ENCODE measurements at places on chromosomes 6 and 20.
A peak's percentile ranks its signal among the peaks of the same experiment; 100 is the strongest.

DNA sequence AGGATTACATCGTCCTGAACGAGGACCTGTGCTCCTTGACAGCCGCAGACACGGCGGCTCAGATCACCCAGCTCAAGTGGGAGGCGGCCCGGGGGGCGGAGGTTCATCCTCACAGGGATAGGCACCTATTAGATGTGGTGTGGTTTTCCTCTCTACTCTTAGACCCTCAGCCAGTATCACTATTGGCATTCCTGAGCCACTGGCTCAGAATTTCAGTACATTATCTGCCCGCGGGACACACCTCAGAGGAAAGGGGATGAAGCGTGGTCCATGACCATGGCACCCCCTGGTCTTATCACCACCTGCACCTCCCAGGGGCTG lies 34.6 kb upstream of the HLA-G start:
- DNase-seq, result no peak

DNA sequence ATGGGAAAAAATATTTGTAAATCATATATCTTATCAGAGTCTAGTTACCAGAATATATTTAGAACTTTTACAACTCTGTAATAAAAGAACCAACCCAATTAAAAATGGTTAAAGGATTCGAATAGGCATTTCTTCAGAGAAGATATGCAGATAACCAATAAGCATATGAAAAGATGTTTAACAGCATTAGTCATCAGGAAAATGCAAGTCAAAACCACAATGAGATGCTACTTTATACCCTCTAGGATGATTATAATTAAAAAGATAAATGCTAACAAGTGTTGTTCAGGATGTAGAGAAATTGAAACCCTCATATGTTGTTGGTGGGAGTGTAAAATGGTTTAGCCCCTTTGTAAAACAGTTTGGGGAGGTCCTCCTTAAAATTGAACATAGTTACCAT lies 94.1 kb downstream of the LRRC1 start:
- DNase-seq, result no peak

DNA sequence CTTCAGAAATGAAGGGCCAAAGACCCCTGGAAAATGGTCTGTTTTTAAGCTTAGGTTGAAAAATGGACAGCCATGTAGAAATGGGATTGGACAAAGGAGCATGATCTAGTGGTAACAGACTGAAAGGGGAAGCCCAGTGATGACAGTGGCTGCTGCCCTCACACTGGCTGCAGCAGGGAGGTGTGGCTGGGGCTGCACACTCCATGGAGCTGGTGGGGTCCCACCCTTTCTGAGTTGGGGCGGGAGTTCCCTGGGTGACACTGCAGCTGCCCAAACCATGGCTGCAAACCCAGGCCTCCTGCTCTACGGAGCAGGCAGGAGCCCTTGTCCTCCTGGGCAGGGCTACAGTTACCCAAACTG lies 8.5 kb upstream of the PACSIN1 start:
- DNase-seq, result no peak

- DNase-seq, result no peak
Measured at GRCh38 chr6:136274062-136274461, 15.6 kb downstream of the BCLAF1 start.

GRCh38 chr6:110549277-110549676 lies 72.9 kb upstream of the SLC22A16 start:
- DNase-seq, result no peak

DNA sequence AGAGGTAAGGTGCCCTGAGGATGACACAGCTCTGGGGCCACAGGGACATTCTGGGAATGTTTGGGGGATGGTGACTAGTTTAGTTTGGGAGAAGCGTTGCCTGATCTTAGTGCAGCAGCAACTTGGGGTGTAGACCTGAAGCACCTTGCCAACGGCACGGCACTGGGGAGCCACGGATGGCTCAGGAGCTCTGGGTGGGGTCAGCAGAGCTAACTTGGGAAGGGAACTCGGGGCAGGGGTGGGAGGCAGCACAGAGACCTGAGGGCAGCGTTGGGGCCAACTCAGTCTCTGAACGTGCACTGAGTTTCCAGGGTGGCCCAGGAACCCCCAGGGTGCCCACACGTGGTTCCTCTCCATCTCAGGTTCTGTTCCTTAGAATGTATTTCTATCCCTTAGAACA lies 14.9 kb downstream of the THBS2 start:
- DNase-seq, result no peak

GRCh38 chr6:140806431-140806830 lies 1326.3 kb upstream of the GJE1 start:
- DNase-seq, result no peak

DNA sequence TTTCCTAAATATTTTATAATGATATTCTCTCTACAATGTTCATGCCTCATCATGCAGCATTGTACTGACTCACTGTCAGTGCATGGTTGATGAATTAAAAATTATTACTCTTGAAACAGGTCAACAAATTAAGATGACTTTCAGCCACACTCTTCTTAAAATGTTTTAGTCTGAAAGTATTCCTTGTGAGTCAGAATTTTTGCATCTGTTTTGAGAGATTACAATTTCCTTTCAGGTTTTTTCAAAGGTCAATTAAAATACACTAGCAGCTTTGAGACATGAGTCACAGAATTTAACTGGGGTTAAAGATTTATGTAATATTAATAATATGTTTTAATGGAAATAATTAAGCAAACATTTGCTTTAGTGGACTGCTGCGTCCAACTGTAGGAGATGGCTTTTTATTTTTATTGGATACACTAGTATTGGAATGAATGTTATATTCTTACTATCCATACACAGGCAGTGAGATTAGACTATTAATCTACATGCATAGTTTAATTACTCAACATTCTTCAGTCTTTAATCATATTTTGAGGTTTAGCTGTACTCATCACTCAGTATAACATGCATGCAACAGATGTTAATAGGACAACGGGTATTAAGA lies 9.7 kb downstream of the COL12A1 start:
- no peak for DNase-seq

DNA sequence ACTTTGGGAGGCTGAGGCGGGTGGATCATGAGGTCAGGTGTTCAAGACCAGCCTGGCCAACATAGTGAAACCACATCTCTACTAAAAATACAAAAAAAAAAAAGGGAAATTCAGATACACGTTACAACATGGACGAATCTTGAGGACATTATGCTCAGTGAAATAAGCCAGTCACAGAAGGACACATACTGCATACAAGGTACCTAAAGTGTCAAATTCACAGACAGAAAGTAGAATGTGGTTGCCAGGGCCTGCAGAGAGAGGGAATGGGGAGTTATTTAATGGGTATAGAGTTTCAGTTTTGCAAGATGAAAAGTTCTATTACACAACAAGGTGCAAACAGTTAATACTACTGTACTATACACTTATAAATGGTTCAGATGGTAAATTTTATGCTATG lies 75.1 kb downstream of the SNX5 start:
- DNase-seq, result no peak

GRCh38 chr6:111061508-111061907 lies 25.8 kb upstream of the SLC16A10 start:
- DNase-seq, result peak; percentile 6

DNA sequence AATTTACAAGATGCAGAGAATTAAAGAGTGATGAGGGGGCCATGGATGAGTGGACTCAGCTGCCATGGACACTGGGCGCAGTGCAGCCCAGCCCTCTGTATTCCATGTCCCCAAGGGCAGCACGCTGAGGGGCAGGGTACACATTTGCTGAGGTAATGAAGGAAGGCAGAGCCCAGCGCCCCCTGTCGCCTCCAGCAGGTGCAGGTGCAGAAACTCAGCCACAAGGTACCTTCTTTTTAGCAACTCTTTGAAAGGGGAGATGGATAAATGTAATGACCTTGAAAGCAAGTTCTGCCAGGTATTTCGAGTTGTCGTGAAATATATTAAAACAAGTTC lies 7.1 kb downstream of the CD93 start:
- no peak for DNase-seq

DNA sequence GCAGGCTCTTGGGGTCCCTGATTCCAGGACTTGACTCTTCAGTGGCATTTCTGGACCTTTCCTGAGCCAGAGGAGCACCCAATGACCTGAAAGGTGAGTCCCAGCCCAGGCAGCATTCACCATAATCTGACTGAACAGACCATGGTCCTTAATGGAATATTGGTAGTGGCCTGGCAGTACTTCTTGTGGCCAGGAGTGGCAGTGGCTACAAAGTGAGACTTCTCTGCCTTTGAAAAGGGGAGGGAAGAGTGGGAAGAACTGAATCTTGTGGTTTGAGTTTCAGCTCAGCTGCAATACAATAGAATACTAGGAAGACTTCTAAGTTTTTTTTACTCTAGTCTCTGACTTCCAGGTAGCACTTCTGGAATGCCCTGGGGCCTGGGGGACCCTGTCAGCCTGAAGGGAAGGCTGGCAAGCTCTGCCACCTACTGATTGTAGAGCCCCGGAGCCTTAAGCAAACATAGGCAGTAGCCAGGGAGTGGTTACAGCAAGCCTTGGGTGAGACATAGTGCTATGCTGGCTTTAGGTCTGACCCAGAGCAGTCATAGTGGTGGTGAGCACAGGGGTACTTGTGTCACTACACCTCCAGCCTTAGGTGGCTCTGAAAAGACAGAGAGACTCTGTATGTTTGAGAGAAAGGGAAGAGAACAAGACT lies 674.2 kb upstream of the MANEA start:
- no peak for DNase-seq

- DNase-seq, result no peak
Measured at GRCh38 chr20:37991908-37992307, 41.3 kb downstream of the TTI1 start.

GRCh38 chr6:15096894-15097837 lies 148.7 kb upstream of the JARID2 start:
- no peak for DNase-seq

- DNase-seq, result peak; percentile 96
Measured at GRCh38 chr20:31710423-31711108, 12.1 kb downstream of the BCL2L1 start.

DNA sequence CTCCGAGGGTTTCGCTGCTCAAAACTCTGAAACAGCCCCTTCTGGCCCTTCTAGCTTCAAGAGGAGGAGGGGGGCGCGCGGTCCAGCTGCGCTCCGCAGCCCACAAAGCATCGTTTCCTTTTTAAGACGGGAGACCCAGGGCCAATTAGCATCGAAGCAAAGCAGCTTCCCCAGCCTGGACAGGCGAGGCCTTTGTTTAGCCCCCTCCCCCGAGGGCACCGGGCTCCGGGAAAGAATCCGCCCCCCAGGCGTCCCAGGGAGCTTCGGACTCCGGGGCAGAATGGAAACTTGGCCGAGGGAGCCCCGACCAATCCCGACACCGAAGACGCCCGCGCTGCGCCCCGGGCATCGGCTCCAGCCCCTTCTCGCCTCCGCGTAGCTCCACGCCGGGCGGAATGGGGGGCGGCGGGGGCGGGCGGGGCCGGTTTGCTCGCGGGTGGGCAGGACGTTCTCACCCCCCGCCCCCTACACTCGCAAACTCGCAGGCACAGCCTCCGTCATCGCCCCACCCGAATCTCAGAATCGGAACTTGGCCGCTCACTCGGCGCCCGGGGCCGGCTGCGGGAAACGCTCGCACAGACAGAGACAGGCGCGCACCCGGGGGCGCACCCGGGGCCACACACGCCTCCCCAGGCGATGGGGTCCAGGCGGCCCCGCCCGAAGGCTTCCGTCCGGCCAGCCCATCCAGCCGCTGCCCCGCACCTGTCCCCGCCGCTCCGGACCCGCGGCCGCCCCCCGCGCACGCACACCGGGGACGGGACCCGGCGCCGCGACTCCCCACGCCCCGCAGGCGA lies 628 bp downstream of the NKAIN4 start:
- DNase-seq, result no peak

- peak; percentile 57 for DNase-seq
Measured at GRCh38 chr6:167826230-167826895, 348 bp upstream of the AFDN start.

GRCh38 chr20:35285806-35286076 lies 1.2 kb upstream of the EIF6 start:
- DNase-seq, result no peak

GRCh38 chr20:53736757-53737395 lies 143.2 kb upstream of the ZNF217 start:
- peak; percentile 30 for DNase-seq

DNA sequence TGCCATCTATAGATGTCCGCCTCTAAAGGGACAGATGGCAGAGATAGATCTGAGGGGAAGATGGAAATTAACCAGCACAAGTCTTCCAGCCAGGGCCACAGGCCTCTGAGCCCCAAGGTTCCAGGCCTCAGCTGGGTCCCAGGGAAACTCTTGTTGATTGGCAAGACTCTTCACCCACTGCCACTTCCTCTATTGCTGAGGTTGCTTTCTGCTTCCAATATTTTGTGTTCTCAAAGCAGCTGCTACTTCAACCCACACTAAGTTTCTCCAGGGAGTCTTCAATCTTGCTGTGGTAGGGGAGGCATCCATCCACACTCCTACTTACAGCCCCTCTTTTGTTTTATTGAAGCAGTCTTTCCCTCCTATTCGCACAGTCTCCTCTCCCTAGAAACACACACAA lies 36.4 kb upstream of the SASH1 start:
- no peak for DNase-seq
